Uterus (tissue), 4 donors: ENCODE measurements at places on chromosomes 13 and 19. TPM values are rescaled to one million over a fixed set of nuclear protein-coding genes. Genes with fewer than 3 reads are reported as not detected.

GRCh38 chr19:20558571-20558970, 7.0 kb downstream of the ZNF737 start:
- DNase-seq, result no peak

DNA sequence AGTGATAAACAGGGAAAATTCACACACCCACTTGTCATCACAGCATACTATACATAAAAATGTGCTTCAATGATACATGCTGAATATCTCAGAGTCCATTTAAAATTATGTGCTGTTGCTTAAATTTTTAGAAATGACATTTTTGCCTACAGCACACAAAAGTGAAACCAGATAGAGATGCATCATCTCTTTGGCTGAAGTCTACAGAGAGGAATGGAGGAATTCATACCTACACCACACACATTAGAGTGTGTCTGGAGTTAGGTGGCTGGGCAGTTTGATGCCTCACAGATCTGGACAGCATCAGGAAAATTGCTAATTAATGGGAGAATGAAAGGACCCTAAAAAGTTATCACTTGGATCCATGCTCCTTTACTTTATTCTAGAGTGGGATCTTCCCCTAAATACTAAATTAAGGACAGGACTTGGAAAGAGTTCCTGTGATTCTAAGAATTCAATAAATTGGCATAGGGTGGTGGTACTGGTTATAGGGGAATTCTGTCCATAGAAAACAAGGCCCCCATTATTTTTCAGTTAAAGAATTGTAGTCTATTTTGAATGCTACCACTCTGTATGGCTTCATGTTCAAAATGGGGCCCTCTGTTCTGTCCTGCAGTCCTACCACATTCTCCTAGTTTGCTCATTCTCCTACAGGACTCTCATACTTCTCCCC, 41.3 kb downstream of the RCBTB2 start:
- DNase-seq, result no peak

DNA sequence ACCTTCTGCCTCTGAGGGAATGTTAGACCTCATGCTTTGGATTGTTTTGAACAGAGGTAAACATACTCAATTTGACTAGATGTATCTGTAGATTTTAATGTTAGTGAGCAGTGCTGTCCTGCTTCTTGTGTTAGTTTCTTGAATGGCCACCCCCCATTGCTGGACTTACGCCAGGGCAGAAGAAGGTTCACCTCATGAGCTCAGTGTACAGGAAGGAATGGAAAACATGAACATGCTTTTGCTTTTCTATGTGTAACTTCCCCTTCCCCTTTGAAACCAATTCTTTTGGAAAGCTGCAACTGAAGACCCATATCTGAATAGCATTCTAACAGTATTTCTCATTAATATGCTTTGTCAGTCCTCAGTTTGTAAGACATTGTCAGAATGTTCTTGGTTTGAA, 32.3 kb downstream of the WASF3 start:
- DNase-seq, result no peak

- DNase-seq, result no peak
These were observed 67.5 kb downstream of the LATS2 start for GRCh38 chr13:20993661-20994440.

DNA sequence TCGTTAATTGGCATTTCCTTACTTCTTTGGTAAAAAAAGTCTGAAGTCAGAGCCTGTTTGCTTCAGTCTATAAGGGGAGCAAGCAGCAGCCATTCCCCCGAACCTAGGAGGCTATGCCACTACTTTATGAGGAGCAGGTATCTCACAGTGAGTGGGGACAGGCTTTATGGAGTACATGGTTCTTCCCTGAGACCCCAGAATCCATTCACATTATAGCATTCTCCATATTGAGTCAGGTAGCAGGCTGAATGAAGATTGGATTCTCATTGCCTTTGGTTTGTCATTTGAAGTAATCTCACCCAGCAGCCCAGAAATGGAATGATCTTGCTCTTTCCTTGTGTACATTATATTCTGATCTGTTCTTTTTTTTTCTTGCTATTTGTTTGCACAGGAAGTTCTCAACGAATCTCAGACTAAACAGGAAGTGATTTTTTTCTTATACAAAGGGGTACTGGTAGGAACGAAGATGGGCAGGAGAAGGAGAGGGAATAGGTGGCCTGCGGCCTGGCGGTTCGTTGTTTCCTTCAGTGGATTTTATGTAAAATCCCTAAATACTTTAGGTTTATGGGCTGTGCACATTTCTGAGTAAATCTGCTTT, 74.4 kb downstream of the ARHGAP35 start:
- no peak for DNase-seq

Gene ELANE
- not detected for total RNA-seq

DNA sequence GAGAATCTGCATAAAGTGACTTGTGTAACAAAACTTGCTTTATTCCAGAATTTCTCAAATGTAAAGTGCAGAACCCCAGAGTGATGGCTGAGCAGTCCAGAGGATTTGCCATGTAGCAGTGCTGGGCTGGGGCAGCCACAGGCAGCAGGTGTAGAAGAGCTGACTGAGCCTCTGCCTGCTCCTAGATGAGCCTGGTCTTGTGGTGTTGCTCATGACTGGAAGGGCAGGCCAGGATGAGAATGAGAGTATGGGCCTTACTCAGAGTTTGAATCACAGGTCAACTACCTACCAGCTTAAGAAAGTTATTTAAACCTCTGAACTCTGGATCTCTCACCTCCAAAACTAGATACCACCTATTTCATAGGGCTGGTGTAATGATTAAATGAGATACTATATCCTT, 2.9 kb upstream of the C13orf42 start:
- no peak for DNase-seq
